ENCODE measurements at places on chromosomes 7 and 10.

DNA sequence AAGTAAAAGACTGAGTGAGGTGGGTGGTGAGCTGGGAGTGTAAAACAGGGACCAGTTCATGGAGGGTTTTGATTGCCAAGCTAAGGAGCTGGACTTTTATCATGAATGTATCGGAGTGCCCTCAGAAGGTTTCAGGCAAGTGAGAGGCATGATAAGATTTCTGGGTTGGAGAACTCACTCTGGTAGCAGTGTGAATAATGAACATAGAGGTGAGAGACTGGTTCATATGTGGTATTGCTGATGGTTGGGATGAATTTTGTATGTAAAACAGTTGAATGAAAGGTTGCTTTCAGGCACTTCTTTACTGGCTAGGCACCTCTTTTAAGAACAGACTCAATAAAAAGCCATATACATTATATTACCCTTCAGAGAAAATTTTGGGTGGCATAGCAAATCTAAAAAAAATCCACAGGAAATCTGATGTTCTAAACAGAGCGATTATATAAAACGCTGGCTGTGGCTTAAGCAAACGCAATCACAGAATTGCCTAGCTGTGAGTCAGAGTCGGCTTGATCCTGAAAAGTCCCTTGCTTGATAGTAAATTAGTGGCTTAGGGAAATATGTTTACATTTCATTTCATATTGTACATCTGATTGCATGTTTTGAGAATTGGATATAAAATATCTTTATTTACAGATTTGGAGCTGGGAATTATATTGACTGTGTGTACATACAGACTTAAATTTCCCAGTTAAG, 92.9 kb upstream of the HDAC9 start:
- DNase-seq, result no peak

GRCh38 chr10:44924261-44925040, 13.3 kb downstream of the TMEM72 start:
- no peak for DNase-seq

- DNase-seq, result no peak
Observed at GRCh38 chr10:34323192-34323591, 491.9 kb downstream of the PARD3 start.

DNA sequence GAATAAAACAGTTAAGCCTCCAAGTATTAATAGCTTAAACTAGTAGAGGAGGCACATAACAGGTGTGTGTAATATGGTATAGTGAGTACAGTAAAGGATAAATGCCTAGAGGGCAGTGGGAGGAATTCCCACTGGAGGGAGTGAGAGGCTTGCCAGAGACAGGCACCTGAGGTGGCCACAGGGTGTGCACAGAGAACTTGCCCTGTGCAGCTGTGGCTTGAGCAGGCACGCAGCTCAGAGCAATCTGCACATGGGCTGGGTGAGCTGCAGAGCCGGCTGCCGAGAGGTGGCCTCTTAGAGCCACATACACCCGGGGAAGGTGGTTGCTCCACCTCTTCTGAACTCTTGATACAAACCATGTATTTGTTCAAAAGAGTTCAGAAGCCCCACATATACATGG, 237.1 kb downstream of the COBL start:
- no peak for DNase-seq

GRCh38 chr10:6978187-6978627, 398.1 kb upstream of the PRKCQ start:
- no peak for DNase-seq

GRCh38 chr10:44193166-44193565, 191.7 kb downstream of the CXCL12 start:
- no peak for DNase-seq

DNA sequence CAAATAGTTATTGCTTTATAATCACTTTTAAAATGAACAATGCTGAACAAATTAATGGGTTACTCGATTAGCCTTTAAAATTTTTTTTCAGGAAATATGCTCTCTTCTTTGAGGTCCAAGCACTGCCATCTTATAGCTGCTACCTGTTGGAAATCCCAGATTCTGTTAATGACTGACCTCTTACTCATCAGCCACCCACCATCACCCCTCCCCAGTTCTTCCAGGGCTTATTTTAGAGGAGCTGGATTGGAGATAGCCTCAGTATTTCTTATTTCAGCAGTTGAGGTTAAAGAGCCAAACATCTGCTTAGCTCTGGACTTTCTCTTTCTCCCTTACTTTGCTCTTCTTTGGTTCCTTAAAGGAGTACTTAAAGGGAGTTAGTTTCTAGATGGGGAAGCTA, 420.0 kb downstream of the EXOC4 start:
- DNase-seq, result no peak

- DNase-seq, result no peak
Observed at GRCh38 chr7:157979636-157980340, 607.8 kb downstream of the PTPRN2 start.

DNA sequence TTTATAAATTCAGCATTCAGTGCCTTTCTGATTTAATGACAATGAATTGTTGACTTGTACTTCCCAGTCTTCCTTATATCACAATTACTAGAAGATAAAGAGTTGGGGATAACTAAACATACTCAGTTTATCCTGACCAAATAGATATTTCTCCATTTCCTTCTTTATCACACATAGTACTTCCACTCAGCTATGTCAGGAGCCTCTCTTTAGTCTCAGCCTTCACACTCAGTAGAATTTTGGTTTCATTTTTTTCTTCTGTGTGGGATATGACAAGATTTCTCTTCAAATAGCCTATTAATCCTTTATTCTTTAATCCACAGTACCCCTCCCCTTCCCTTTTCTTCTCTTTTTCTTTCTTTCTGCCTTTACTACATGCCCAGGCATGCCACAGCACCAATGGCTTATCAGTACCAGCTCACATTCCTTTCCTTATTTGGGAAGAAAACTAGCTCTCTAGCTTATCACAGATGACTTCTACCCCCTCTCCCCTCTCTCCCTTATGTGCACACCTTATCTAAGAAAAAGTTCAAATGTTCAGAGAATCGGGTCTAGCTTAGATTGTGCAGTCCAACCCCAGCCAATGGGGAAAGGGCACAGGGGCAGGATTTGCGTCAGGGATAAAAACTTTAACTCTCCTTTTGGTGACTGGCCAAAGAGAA, 109.0 kb downstream of the PHF14 start:
- no peak for DNase-seq

GRCh38 chr10:102007796-102008195, 48.2 kb downstream of the ARMH3 start:
- DNase-seq, result no peak

DNA sequence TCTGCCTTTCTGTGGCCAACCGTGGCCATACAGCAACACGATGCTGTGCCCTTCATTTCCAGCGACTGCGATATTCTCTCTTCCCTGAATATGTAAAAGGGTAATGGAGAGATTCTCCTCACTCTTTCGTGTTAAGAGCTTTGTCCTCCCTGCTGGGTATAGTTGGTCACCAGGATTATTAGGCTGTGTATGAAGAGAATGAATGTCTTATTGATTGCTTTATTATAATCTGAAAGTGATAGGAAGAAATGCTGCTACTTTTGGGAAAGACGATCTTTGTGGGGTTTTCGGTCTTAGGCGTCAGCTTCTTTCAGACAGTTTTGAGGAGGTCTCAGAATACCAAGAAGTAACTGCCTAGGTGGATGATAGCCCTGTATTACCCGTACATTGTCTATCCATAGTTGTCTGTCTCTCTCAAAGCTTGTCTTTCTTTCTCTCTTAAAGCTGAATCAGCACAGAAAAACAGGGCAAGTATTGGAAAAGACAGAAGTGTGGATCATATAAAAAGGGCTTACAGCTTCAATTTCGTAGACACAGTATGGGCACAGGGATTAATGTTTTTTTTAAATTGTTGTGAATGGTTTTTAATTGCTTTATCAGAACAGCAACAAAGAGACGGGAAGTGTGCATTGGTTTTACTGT, 1.2 kb downstream of the AHCYL2 start:
- DNase-seq, result no peak

DNA sequence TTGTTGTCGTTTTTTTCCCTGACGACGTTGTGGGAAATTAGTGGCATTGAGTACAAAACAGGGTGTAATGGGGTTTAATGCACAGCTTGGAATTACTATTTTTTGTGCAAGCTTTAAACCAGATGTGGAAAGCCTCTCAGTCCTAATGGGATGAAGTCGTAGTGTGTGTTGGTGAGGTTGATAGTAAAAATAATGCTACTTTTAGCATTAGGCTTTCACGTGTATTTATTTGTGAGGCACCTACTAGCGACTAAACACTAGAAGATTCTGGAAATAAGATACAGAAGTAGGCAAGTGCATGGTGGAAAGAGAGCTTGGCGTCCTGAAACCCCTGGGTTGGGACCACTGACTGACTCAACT, 588 bp upstream of the ORC5 start:
- DNase-seq, result no peak

DNA sequence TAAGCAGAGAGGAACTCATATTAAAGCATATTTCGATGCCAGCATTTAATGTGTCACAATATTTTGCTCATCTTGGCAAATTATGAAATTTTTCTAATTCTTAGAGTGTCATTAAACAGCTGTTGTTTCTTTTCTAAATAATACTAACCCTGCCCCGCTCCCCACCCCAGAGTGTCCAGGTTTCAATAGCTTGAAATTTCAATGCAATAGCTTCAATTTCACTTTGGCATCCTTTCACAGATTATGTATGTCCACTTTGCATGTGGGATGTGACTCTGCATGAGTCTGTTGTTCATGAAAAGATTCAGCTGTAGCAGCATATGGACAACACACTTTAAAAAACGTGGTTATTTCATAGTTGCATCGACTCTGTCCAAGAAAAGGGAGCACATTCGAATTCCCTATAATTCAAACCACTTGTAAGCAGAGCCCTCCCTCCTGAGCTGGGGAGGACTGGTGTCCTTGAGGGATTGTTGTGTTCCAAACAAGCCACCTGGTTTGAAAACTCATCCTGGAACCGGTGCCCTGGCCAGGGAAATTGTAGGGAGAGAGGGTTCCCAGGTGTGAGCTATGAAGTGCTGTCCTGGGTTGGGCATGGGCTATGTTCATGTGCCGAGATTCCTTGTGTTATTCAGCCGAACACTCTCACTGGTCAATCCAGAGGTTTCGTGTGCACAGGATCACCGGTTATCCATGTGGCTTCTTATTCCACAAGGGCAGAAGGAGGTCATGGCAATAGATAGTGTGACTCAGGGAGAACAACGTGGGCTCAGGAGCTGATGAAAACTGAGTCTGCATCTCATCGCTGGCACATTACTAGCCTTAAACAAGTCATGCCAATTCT, 64.6 kb upstream of the CREB5 start:
- no peak for DNase-seq

- DNase-seq, result peak; percentile 67
Observed at GRCh38 chr10:14185316-14186045, 145.2 kb downstream of the FRMD4A start.

DNA sequence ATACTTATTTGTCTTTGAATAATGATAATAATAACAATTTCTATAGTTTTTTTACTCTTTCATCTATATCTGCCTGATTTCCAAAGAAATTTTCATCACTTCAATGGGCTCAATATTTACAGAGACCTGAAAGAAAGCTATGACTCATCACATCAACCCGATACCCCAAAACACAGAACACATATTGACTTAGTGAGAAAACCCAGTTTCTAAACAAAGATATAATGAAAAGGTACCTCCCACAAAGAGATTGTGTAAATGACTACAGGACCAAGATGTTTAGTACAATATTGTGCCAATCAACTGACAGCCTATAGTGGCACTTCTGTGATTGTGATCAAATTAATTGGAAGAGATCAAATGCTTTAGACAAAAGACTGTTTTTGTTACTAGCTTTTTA, 133.9 kb downstream of the PCDH15 start:
- DNase-seq, result no peak

DNA sequence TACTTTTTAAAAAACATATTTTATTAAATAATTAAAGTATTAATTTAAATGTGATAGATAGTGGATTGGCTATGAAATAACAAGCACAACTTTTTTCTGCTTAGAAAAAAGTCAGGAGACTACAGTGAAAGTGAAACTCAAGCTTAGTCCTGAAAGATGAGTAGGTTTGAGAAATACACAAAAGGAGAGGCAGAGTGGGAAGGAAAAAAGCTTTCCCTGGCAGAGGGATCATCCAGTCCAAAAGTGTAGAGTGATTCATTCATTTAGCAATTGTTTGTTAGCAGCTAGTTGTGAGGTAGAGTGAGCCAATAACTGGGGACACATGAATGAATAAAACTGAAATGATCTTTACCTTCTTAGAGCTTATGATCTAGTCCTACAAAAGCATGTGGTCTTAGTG, 93.5 kb downstream of the FOXP2 start:
- DNase-seq, result no peak

DNA sequence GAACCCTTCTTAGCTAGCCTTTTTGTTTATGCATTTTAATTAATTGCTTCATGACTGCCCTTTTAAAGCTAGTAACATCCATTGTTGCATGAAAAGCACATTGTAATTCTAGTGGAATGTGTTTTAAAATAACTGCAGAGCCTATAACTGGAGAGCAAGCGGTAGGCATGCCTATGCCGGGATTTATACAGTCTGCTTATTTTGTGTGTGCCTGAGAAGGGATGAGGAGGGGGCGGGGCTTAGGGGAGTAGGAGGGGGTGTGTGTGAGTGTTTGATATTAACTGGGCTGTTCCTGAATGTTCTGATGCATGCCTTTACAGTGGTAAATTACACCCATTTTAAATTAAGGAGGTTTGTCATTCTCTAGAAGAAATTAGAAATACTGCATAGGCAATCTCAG, 208.1 kb downstream of the TCF7L2 start:
- DNase-seq, result no peak

DNA sequence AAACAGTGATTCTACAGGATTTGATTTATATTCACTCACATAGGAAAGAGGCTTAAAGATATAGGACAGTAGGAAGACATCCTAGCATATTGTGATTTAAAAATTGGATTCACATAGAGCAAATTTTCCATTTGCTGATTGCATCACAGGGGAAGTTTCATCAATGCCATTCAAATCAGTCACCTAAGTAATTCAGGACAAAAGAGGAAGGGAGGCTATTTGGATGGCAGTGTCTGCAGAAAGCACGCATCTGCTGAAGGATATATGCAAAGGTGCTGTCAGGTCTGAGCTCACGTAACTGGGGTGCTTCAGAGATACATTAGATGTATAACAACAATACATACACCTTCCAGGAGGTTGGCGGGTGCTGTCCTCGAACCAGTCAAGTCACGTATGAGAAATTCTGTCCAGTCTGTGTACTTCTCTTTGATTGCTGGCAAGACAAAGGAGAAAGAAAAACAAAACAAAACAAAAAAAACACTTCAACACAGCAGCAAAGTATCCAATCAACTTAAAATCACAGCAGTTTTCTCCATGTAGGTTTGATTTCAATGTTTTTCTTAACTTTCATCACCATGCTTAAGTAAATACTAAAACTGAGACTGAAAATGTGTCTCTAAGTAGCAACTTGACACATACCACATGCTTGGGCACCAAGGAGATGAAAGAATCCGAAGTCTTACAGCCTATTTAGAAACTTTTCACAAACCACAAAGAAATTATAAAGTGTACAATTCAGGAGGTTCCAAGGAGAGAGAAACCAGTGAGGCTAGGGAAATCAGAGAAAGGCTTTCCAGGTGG, 125.1 kb downstream of the SFMBT2 start:
- no peak for DNase-seq
